Right renal cortex interstitium (tissue), 3 donors: ENCODE measurements at places on chromosomes 12 and 14. TPM values are rescaled to one million over a fixed set of nuclear protein-coding genes. Genes with fewer than 3 reads are reported as not detected.

GRCh38 chr14:101444116-101444515 lies 117.2 kb upstream of the DIO3 start:
- no peak for DNase-seq

Gene ACSS3
- 21.2 TPM for polyA plus RNA-seq

GRCh38 chr14:104885031-104885972 lies 20.2 kb downstream of the CEP170B start:
- no peak for DNase-seq

- no peak for DNase-seq
Observed at GRCh38 chr12:57616383-57617101, 5.3 kb downstream of the ARHGEF25 start.

Gene RGS6
- 1.4 TPM for polyA plus RNA-seq

- no peak for DNase-seq
Observed at GRCh38 chr14:101845896-101846295, 84.4 kb downstream of the PPP2R5C start.

GRCh38 chr12:109934026-109934425 lies 34.0 kb downstream of the TCHP start:
- no peak for DNase-seq

GRCh38 chr12:107917912-107918800 lies 143.7 kb downstream of the ASCL4 start:
- no peak for DNase-seq

Gene ZNF385A
- polyA plus RNA-seq: 8.6 TPM

Gene CAPZA3
- polyA plus RNA-seq: 0.15 TPM

- no peak for DNase-seq
Observed at GRCh38 chr14:57512220-57512619, 18.6 kb upstream of the CCDC198 start.

DNA sequence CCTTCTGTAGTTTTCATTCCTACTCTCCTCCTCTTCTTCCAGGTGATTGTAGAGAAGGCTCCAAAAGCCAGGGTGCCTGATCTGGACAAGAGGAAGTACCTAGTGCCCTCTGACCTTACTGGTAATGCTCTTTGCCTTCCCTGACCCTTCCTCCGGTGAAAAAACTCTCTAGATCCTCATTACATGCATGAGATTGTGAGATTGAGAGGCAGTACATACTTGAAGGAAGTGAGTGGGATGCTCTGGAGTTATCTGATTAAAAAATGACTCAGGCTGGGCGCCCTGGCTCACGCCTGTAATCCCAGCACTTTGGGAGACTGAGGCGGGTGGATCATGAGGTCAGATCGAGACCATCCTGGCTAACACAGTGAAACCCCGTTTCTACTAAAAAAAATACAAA lies 5.3 kb downstream of the GABARAPL1 start:
- DNase-seq: no peak

DNA sequence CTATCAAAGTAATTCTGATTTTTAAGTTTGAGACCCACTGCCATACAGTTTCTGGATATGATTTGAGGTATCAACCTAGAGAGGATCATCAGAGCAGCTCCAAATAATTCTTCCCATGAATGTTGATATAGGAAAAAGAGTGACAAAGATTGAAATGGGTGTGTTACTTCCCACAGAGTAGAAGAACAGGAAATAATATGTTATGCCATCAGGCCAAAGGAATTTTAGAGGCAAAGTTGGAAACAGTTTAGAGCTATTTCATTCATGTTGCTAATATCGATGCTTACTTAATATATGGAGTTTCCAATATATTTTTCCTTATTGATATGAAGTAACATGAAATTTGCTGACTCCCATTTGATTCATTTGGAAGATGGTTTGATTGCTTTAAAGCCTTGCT lies 8.9 kb upstream of the MSRB3 start:
- no peak for DNase-seq

DNA sequence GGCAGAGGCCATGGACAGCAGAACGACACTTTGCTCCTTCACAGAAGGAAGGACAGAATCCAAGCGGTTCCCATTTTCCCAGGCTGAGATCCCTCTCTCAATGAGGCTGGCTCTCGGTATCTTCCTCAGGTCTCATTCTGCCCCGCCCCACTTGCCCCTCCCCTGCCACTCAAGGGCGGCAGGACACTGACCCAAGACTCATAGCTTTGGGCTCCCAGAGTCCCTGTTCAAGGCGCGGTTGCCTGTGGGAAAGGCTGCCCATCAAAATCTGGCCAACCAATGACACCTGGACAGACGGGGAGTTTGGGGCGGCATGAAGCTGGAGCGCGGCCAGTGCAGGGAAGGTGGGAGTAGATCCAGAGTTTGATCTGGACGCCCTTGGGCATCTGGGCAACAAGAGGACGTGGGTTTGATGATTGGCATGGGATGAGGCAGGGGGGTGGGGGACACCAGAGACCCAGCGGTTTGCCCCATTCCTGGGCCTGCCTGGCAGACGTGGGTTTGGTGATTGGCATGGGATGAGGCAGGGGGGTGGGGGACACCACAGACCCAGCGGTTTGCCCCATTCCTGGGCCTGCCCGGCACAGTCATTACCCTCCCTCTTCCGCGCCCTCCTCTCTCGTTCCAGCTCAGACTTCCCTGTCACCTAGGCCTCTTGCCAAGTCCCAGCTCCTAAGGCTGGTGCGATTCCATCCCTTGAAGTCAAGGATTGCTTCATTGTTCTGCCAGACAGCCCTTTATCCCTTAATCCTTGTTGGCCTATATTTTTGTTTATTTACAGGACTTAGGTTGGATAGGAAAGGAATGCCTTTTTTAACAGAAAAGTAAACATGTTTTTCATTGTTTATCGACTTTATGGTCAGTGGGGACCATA lies 92.1 kb downstream of the NINJ2 start:
- DNase-seq: no peak

Gene HOXC12
- polyA plus RNA-seq: not detected

Gene FGF23
- polyA plus RNA-seq: 0.04 TPM

Gene KRT75
- not detected for polyA plus RNA-seq
